GM12865 (cell line): ENCODE measurements at places on chromosomes 7 and 10.

- DNase-seq: no peak
These were observed 372.1 kb downstream of the DNAJB6 start for GRCh38 chr7:157708919-157709295.

- no peak for DNase-seq
These were observed 44.1 kb upstream of the GATAD1 start for GRCh38 chr7:92402920-92403759.

DNA sequence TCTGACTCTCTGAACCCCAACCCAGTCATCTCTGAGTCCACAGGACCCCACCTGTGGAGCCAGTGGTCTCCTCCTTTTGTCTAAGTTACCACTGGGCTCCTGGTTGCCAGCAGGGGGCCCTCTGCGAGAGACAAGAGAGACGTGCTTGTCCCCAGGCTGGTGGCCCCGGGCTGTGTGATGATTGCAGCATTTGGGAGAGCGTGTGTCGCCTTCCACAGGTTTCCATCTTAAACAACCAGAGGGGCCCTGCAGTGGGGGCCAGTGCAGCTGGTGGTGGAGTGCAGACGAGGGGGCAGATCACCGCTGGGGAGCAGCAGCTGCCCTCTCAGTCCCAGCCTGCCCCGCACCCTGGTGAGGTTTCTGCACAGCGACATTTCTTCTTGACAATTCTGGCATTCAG is 122.4 kb upstream of the PPP2R2D start:
- DNase-seq: no peak

- DNase-seq: no peak
These were observed 16.0 kb downstream of the FAM13C start for GRCh38 chr10:59346321-59346720.

GRCh38 chr10:113140143-113141011 is 190.3 kb downstream of the TCF7L2 start:
- DNase-seq: no peak

- no peak for DNase-seq
These were observed 187.9 kb upstream of the AKR1E2 start for GRCh38 chr10:4638099-4638498.

DNA sequence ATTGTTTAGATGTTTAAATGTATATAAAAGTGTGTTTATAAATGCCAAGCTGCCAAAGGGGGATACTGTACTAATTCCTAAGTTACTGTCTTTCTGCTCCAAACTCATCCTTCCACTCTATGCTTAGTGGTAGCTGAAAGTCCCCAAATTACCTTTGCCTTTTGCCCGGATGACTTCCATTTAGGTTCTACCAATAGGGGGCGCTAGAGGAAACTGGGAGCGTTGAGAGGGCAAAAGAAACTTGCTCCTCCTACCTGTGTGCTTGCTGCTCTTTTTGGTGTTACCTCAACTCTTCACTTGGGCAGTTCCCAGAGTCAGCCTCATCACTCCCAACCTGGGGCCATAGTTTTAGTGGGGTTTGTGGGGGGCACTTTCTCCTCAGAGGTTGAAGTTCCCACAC is 5.9 kb upstream of the OR2A25 start:
- DNase-seq: peak; percentile 13

GRCh38 chr10:132368881-132369635 is 27.9 kb upstream of the PWWP2B start:
- no peak for DNase-seq

- DNase-seq: no peak
These were observed 16.3 kb upstream of the CHUK start for GRCh38 chr10:100245484-100246220.

- DNase-seq: no peak
These were observed 444.8 kb downstream of the GRID1 start for GRCh38 chr10:85921789-85922188.

- DNase-seq: no peak
These were observed 5.7 kb downstream of the PPIF start for GRCh38 chr10:79353000-79353406.

DNA sequence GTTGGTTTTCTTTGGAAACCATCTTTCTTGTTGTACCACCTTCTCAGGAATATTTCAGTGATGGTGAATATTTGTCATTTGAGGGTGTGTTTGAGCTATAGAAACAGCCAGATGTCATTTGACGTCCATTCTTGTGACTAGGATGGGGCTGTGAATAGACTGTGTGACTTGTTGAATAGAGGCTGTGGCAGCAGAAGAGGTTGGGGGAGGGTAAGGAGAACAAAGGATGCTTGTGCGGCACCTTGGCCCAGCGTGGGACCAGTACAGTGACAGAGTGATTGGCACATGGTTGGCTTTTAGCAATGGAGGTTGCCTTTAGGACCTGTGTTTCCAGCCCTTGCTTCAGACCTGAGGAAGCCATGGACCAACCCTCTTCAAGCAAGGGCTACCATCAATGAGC is 11.3 kb downstream of the DMBT1 start:
- no peak for DNase-seq

GRCh38 chr7:42219447-42219846 is 17.6 kb downstream of the GLI3 start:
- no peak for DNase-seq
